ENCODE measurements at places on chromosomes 4 and X.

GRCh38 chrX:40470830-40471429, 109.8 kb upstream of the ATP6AP2 start:
- DNase-seq: no peak

DNA sequence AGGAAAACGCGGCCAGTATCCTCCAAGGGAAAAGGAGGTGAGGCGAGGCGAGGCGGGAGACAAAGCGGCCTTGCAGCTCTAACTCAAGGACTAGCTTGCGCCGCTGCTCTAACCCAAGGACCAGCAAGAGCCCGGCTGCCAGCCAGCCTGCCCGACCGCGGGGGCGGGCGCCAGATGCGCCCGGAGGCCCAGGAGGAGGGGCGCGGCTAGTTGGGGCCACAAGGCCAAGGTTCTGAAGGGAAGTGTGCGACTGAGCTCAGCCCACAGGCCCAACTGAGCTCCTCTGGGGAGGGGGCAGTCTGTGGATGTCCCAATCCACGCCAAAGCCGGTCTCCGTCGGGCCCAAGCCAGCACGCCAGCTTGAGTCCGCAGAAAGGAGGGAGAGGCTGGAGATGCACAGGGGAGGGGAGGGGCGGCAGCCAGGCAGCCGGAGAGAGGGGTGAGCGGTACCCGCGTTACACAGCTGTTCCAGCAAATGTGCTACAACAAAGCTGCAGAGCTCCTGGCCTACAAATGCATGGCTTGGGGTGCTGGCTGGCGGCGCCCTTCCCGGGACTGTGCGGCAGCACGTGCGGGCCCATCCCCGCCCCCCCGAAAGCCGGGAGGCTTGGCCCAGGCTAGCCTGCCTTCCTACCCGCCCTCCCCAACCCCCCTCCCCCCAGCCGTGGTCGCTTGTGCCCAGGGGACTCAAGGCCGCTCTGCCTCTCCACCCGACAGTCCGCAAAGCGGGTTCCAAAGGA, 637 bp downstream of the AMER1 start:
- no peak for DNase-seq

DNA sequence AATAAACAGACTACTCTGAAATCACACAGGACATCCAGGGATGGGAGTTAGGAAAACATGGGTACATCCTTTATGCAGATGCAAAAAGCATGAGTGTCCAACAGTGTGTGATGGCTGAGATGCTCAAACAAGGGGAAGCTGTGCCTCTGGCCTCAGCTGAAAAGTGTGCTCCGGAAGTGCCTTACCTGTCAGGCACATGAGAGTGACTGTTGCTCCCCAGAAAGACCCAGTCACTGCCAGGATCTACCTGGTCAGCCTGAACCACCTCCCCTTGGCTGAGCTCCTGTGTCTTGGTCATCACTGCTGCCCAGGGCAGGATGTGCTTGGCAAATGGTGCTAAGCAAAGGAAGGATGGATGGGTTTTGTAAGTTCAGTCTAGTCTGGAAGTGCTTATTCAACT, 4.0 kb downstream of the PPP2R2C start:
- DNase-seq: no peak

GRCh38 chr4:59393780-59394179, 1806.3 kb upstream of the ADGRL3 start:
- DNase-seq: no peak

DNA sequence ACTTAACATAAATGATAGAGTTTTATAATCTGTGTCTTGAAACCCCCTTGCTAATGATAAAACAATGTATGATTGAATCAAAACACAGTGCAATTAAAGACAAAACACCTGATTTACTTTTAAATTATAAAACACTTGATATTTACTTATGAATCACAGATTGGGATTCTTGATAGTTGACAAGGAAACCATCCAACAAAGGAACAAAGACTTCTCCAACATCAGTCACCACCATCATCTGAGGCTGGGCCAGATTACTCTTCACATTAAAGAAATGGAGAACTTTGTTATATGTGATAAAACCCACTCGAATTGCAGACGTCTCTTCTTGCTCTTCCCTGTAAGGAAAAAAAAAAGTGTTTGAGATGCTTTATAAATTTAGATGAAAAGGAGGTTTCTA, 67.4 kb downstream of the METTL14 start:
- DNase-seq: no peak

GRCh38 chr4:158255727-158256324, 45.5 kb downstream of the TMEM144 start:
- DNase-seq: peak; percentile 2

DNA sequence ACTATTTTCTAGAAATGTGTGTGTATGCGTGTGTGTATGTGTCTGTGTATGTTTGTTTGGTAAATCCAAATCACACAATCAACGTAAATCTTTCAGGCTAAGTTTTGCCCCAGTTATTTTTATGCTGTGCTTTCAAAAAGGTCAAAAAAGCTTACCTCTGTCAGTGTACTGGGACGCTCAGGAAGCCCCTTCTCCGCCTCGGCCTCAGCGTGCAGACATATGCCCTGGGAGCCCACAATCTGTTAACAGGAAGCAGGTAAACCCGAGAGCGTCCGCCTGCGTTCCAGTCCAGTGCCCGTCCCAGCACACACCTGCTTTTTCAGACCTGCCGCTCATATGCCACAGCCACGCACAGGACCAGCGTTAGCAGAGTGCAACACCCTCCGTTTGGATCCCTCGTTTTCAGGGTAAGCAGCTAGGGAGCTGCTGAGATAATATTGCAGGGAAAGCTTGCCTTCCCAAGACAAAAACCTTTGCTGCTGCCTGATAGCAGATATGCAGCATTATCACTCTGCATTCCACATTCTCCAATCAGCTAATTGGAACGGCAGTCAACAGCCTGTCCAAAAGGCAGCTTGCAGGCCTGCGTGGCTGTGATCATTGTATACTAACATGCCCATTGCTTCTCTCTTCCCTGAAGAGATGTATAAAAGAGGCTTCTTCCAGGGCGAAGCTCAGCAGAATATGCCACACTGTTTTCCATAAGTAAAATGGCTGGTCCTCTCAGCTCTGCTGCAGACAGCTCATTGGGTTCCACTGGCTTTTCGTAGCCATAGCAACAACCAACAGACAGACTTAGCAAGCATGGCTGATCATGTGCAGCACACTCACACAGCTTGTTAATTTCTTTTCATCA, at the start of gene SORBS2:
Gene SORBS2 (minus strand): TSS at position 686 of the 856 bp plus-strand sequence. CDS start 121,623 bp downstream, outside the sequence.
- DNase-seq: no peak

DNA sequence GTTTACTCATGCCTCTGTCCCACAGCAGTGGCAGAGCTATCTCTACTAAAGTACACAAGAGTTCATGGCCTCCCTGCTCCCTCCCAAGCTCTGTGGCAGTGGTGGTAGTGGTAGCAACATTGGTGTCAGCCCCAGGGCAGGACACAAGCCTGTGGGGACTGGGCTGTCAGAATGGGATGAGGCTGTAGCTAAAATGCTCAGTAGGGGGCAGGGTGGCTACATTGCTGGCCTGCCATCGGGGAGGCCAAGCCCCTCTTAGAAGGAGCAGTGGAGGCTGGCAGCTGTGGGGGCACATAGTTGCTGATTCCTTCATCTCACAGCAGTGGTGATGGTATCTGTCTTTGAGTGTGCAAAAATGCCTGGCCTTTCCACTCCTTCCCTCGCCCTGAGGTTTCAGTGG, 461.7 kb downstream of the PCDH18 start:
- DNase-seq: no peak

All from AG04449 (cell line).